ENCODE measurements at places on chromosomes 4 and X. TPM values are rescaled to one million over a fixed set of nuclear protein-coding genes. Genes with fewer than 3 reads are reported as not detected.

DNA sequence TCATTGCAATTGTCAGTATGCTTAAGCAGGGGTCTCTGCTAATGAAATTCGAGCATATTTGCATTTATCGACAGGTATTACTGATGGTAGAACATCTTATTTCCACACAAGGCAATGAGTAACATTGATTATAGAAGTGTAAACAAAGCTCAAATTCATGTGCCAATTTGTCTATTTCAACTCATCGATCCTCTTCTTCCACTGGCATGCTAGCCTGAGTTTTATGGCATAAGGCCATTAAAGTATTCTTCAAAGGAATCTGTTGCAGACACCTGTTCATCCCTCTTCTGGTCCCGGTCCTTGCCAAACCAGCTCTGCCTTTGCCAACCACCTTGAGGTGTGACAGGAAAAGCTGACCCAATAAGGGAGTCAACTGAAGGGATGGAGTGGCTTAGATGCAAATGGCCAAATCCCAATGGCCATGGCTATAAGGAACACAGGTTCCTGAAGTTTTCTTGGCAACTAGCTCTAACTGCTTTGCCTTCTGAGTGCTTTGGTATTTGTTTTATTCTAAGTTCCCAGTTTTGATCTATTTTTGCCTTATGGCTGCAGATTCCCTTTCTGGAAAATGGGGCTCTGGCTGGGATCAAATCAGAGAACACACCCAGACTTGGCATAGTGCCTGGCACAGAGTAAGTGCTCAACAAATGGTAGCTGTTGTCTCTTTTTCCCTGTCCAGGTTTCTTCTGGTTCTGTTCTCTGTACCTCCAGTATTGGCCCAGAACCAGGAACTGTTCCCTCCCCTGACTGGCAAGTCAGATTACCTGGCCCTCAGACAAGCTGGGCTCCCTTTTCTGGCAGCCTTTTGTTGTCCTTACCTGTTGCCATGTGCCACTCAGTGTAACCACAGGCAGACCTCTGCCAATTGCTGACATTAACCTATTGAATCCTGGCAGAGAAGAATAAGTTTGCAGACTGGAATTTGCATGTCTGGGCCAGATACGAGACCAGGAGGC is 63.1 kb downstream of the RTL9 start:
- no peak overlapping the region for H3K27ac ChIP-seq
- no peaks in the 10 kb centered on the region for H3K4me1 ChIP-seq
- DNase-seq = no peak
- H3K36me3 ChIP-seq = no peaks in the 10 kb centered on the region
- no peak overlapping the region for H3K4me3 ChIP-seq
- H3K27me3 ChIP-seq = no peaks in the 10 kb centered on the region

DNA sequence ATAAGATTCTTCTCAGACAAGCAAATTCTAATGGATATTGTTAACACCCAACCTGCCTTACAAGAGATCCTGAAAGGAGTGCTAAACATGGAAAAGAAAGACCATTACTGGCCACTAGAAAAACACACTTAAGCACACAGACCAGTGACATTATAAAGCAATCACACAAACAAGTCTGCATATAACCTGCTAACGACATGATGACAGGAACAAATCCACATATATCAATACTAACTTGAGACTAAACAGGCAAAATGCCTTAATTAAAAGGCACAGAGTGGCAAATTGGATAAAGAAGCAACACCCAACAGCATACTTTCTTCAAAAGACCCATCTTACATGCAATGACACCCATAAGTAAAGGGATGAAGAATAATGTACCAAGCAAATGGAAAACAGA is 100.5 kb upstream of the PCDH18 start:
- DNase-seq = no peak
- no peak overlapping the region for H3K27ac ChIP-seq
- no peaks in the 10 kb centered on the region for H3K27me3 ChIP-seq
- H3K36me3 ChIP-seq = no peaks in the 10 kb centered on the region
- no peak overlapping the region for H3K4me3 ChIP-seq

- no peaks in the 10 kb centered on the region for H3K36me3 ChIP-seq
- no peaks in the 10 kb centered on the region for H3K27me3 ChIP-seq
- DNase-seq = no peak
Observed at GRCh38 chr4:100428051-100428450, 89.8 kb downstream of the EMCN start.

- H3K27ac ChIP-seq = peak overlapping the region; percentile 91
- no peaks in the 10 kb centered on the region for H3K36me3 ChIP-seq
- no peak for DNase-seq
- H3K4me1 ChIP-seq = peaks cover 59% of the 10 kb centered on the region
- peak overlapping the region; percentile 9 for H3K4me3 ChIP-seq
Observed at GRCh38 chrX:12999422-12999821, 24.5 kb downstream of the TMSB4X start.

DNA sequence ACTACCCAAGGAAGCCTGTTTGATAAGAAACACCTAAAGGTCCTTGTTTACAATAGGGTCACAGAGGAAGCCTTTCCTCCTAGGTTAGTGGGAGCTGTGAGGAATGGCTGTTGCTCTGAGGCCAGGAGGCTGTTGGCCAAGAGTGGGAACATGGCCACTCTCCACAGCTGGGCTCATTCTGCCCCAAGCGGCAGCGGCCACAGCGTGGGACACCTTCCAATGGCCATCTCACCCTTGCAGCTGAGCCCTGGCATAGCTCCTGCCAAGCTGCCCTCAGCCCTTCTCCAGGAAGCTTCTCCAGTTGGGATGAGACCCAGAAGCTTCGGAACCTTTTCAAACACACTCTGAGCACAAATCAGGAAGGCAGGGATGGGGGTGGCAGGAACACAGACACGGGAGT is 111.8 kb upstream of the MAP3K15 start:
- peaks cover 5% of the 10 kb centered on the region for H3K36me3 ChIP-seq
- no peaks in the 10 kb centered on the region for H3K27me3 ChIP-seq
- H3K4me3 ChIP-seq = no peak overlapping the region

GRCh38 chr4:173937631-173938270 is 345.7 kb downstream of the FBXO8 start:
- no peaks in the 10 kb centered on the region for H3K4me1 ChIP-seq
- no peak for DNase-seq
- H3K27me3 ChIP-seq = no peaks in the 10 kb centered on the region
- no peak overlapping the region for H3K27ac ChIP-seq

- DNase-seq = no peak
- no peaks in the 10 kb centered on the region for H3K27me3 ChIP-seq
- H3K27ac ChIP-seq = no peak overlapping the region
- no peaks in the 10 kb centered on the region for H3K36me3 ChIP-seq
- H3K4me3 ChIP-seq = no peak overlapping the region
- no peaks in the 10 kb centered on the region for H3K4me1 ChIP-seq
Observed at GRCh38 chr4:16867827-16868226, 30.6 kb downstream of the LDB2 start.

DNA sequence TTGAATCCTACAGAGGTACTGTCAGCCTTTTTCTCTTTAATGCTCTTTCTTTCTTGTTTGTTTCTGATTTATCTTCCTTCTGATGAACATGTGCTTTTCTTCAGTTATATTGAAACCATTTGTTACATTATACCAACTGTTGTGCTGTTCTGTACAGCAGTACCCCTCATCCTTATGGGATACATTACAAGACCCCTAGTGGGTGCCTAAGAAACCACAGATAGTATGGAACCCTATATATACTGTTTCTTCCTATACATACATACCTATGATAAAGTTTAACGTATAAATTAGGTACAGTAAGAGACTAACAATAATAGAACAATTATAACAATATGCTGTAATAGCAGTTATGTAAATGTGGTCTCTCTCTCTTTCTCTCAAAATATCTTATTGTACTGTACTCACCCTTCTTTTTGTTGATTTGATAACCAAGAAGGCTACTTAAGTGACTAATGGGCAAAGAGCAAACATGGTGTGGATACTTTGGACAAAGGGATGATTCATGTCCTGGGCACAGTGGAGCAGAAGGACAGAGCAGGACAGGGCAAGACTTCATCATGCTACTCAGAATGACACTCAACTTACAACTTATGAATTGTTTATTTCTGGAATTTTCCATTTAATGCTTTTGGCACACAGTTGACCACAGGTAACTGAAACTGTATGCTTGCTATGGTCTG is 10.7 kb upstream of the YIPF7 start:
- no peak overlapping the region for H3K27ac ChIP-seq
- H3K27me3 ChIP-seq = no peaks in the 10 kb centered on the region
- no peak overlapping the region for H3K4me3 ChIP-seq
- no peaks in the 10 kb centered on the region for H3K4me1 ChIP-seq

DNA sequence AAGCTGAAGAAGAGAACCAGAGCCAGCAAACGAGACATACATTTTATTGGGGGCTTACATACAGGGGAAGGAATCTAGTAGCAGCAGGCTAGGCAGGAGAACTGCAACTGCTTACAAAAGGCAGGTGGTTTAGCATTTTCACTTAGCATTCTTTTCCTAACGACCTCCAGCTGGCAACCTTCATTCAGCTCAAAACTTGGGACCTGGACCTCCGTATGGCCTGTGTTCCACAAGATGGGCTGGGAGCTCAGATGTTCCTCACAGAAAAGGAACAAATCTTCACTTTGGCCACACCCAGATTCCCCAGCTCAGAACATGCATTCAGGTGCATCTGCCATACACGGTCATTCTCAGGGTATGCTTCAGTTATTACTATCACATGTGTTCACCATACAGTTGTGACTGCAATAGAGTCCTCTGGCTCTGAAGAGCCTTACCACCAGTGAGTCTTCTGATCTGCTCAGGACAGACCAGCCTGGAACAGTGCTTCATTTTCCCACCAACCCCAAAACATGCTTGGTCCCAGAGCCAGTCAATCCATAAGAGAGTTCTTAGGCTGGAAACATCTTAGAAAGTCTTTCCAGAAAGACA is 29.6 kb upstream of the AP1AR start:
- H3K27ac ChIP-seq = no peak overlapping the region
- no peaks in the 10 kb centered on the region for H3K27me3 ChIP-seq
- H3K4me3 ChIP-seq = no peak overlapping the region
- no peak for DNase-seq

DNA sequence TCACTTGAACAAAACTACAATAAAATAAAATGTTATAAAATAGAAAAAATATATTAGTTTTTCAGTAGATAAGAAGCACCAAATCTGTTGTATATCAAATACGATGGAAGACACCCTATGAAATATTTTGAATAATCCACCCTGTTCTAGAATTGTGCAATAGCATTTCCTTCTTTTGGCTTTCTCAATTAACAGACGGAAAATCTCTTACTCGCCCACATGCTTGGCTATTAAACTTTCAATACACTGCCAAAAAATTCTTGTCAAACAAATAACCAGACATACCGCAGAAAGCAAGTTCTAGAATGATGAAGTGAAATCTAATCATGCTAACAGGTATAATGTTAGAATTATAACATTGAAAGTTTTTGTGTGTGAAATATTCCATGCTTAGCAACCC is 671.6 kb upstream of the SLIT2 start:
- no peaks in the 10 kb centered on the region for H3K4me1 ChIP-seq
- no peak for DNase-seq
- H3K27ac ChIP-seq = no peak overlapping the region
- H3K36me3 ChIP-seq = no peaks in the 10 kb centered on the region
- H3K27me3 ChIP-seq = no peaks in the 10 kb centered on the region

DNA sequence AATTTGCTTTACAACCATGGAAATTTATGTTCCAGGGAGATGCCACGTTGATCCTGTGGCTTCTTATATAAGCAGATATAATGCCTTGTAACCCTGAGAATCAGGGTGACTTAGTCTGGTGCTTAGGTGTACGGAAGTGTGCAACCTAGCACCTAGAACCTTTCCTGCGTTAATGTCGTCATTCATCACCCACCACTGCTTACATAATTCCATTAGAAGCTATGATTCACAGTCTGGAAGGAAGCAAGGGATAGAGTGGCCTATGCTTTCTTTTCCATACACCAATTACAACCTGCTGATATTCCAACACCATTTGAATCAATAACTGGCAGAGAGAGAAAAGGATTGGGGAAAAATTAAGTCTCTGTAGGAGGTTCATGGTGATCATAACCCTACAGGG is 17.3 kb upstream of the CXCL8 start:
- no peaks in the 10 kb centered on the region for H3K36me3 ChIP-seq
- no peaks in the 10 kb centered on the region for H3K27me3 ChIP-seq
- H3K4me3 ChIP-seq = no peak overlapping the region
- H3K4me1 ChIP-seq = peaks cover 17% of the 10 kb centered on the region
- no peak overlapping the region for H3K27ac ChIP-seq

DNA sequence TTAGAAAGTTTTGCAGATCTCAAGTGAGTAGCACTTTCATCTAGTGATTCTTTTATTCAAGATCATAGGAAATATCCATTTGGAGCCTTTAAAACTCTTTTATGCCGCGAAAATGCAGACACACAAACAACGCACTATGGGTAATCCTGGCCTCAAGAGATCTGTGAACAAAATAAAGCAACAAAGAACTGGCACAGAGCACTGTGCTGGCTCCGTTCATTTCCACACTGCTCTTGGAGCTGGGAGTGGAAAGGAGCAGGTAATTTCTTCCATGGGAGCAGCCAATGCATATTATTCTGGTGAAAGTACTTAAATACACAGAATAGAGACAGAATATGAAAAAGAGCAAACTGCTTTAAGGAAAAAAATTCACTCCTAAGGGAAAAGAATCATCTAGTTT is 172.7 kb upstream of the FRG1 start:
- no peak for DNase-seq
- H3K4me3 ChIP-seq = no peak overlapping the region
- H3K4me1 ChIP-seq = no peaks in the 10 kb centered on the region
- no peaks in the 10 kb centered on the region for H3K36me3 ChIP-seq
- no peak overlapping the region for H3K27ac ChIP-seq

DNA sequence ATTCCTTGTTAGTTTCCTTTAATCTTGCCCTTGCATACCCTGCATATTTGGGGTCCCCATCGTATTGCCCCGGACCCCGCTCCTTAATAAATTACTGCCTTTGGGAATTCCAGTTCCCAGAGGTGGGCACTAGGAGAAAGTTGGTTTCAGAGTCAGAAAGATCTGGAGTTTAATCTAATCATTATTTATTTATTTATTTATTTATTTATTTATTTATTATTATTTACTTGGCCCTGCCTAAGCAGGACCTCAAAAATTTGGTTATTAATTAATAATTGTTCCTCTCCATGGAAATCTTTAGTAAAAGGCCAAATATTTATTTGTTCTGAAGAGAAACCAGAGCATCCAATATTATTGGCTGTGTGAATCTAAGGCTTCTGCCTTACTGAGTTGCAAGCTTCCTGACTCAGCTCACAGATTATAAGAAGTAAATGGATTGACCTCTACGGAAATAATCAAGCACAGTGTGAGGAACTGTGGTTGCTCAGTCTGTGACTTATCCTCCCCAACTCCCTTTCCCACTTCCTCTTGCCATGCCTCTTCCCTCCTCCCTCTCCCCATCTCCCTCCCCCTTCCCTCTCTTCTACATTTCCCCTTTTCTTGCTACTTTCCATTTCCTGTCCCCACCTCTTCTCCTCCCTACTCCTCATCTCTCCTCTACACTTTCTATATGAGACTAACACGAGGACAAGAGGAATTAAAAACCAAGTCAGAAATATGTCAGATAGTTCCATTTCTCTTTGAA is 61.5 kb upstream of the AP1S2 start:
- no peak for DNase-seq
- no peak overlapping the region for H3K4me3 ChIP-seq
- H3K27ac ChIP-seq = no peak overlapping the region
- no peaks in the 10 kb centered on the region for H3K36me3 ChIP-seq
- H3K4me1 ChIP-seq = no peaks in the 10 kb centered on the region
- no peaks in the 10 kb centered on the region for H3K27me3 ChIP-seq

ANK2 gene
- total RNA-seq = 13.0 TPM

GPR119 gene
- total RNA-seq = not detected

WDFY3 gene
- total RNA-seq = 0.21 TPM

CPE gene
- total RNA-seq = not detected

FRMPD4 gene
- not detected for total RNA-seq

All from GM12878 (cell line).